Brain microvascular endothelial cell (primary cell): ENCODE measurements at places on chromosomes 3 and 15.
A peak's percentile ranks its signal among the peaks of the same experiment; 100 is the strongest.

DNA sequence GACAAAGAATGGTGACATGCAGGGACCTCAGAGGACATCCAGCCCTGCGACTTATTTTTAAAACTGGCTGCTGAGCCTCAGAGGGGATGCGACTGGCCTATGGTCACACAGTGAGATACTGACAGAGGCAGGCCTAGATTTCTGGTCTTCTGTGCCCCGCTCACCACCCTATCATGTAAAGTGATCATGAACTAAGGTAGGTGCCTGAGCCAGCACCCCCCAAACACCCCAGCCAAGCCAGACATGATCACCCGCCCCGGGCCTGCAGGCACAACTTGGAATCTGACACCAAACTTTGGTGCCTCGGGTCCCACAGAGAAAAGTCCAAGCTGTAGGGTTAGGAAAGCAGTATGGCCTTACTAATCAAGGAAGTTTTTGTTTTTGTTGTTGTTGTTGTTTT lies 33.9 kb upstream of the HHATL start:
- no peak for DNase-seq

- DNase-seq, result no peak
Observed at GRCh38 chr15:101056366-101057334, 137.5 kb downstream of the LRRK1 start.

- DNase-seq, result peak; percentile 98
Observed at GRCh38 chr3:153161714-153162512, at the start of gene RAP2B. TSS of gene RAP2B (plus strand) at chr3:153162226. CDS start at chr3:153162694, 468 bp downstream.

DNA sequence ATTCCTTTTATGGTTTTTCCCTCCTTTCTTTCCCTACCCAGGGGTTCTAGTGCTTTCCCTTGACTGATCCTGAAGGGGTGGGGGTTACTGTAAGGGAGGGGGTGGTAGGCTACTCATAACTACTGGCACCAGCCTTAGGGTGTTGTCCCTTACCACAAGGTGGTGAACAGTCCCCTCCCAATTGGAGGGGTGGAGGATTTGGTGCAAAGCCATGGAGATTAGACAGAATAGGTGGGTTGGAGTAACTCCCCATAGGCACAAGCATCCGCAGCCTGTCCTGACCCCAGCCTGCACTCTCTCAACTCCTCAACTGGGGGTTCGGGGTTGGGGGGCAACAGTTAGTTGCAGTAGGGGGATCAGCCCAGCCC lies 2.6 kb upstream of the HYAL2 start:
- no peak for DNase-seq

DNA sequence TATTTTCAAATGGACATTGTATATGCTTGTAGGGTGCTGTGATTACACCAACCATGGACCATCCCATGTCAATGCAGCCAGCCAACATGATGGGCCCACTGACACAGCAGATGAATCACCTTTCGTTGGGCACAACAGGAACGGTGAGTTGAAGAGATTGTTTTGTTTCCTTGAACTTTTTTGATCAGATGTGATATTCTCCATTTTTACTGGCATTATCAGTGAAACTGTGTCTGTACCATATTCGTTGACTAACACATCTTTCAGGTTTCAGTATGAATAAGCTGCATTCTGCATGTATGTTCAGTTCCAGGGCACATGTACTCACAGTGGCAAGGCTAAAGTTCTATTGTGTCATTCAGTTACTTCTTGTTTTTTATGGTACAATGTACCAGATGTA lies 655.2 kb downstream of the RBMS3 start:
- no peak for DNase-seq

DNA sequence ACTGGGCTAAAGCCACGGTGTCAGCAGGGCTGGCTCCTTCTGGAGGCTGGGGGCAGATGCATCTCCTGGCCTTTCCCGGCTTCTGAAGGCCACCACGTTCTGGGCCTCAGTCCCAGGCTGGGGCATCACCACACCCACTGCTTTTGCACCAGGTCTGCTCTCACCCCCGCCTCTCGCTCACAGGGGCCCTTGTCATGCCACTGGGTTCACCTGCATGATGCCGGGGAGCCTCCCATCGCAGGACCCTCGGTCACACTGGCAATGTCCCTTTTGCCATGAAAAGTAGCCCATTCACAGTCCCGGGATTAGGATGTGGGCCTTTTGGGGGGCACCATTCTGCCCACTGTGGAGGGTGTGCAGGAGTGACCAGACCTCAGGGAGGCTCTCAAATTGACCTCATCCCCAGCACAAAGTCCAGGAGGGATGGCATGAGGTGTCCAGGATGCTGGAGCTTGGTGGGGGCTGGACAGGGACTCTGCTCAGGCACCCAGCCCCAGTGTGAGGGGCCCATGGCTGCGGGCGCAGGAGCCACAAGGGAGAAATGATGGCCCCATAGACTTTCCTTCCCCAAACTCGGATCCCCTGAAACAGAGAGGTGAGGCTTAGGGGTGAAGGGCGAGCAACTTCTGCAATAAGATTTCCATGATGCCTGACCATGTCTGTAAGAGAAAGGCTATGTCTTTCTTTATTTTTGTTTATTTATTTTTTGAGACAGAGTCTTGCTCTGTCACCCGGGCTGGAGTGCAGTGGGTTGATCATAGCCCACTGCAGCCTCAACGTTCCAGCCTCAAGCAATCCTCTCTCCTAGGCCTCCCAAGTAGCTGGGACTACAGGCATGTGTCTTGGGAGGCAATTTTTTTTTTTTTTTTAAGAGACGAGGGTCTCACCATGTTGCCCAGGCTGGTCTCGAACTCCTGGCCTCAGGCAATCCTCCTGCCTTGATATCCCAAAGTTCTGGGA lies 189.1 kb downstream of the GOLGA6L6 start:
- no peak for DNase-seq

GRCh38 chr3:144663456-144664436 lies 692.1 kb downstream of the DIPK2A start:
- DNase-seq, result no peak

DNA sequence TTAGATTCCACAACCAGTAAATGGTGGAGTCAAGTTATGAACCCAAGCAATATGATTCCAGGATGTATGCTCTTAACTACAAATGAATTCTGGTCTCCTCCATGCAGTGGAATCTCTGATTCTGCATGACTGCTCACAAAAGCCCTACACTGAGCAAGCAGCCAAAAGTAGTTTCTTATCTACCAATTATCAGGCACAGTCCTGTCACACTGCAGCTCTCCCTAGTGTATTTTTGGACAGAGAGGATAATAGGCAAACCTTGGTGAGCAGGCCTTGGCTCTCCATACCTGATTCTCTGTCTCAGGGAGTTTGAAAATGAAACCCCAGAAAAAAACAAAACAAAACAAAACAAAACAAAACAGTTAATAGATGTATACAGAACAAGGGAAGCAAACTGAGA lies 3.5 kb upstream of the SSR3 start:
- no peak for DNase-seq

DNA sequence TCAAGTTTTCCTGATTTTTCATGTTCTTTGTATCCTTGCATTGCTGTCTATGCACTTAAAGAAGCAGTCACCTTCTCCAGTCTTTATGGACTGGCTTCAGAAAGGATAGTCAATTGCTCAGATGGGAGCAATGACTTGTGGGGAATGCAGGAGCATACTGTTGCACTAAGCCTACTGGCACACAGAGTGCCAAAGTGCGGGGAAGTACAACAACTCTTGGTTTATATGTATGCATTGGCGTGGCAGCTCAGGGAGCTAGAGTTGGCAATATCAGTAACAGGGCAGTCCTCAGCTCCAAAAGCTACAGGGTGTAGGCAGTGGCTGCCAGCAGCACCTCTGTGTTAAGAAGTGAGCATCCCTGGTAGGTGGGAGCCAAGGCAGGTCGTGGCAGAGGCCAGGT lies 141.1 kb downstream of the SCAPER start:
- DNase-seq, result no peak

DNA sequence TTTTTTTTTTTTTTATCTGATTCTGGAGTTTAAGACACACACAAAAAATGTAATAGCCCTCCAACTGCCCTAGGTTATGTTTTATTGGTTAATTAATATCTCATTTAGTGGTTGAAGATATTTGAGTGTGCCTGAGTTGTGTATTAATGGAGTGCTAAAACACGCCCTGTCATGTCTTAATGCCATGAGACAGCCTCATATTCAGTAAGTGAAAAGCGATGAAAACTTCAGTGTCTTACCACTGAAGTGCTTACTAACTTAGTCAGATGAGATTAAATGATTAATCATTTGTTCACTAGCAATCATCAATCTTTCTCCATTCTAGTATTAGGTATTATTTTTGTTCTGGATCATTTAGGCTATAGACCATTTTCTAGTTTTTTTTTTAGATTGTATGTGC lies 544.7 kb upstream of the ROBO2 start:
- no peak for DNase-seq

DNA sequence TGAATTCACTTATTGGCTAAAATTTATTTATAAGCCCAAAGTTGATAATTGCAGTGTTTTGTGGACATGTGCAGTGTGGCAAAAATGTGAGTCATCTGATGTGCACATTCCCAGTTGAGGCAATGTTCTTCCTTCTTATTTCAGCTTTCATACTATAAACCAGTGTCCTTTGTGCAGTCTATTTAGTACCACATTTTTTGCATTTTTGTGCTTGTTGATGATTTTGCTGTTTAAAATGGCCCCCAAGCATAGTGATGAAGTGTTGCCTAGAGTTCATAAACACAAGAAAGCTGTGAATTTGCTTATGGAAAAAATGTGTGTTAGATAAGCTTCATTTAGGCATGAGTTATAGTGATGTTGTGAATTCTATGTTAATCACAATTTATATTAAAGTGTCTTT lies 19.4 kb upstream of the IL20RB start:
- peak; percentile 39 for DNase-seq

DNA sequence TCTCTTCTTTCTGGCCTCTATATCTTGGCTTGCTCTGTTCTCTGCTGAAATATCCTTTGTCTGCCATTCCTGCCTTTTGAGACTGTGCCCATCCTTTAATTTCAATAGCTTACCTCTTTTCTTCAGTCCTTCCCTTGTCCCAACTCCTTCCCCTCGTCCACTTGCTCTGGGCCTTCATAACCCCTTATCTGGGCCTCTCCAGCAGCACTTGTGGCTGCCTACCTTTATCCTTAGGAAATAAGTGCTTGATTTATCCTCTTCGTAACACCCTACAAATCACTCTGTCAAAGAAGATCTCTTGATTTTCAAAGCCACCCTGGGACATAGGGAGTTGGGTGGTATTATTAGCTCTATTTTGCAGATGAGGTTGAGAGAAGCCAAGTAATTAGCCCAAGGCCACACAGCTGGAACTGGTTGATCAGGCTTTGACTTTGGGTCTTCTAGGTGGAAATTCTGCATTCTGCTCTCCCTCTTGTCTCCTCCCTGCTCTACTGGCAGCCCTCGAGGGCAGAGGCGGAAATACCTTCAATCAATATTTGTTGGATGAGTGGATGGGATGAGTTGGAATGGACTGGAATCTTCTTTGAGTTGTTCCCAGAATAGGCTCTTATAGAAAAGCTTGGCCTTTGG lies 84.0 kb upstream of the TLE3 start:
- DNase-seq, result no peak

GRCh38 chr3:79767194-79767904 lies 449 bp downstream of the ROBO1 start:
- peak; percentile 57 for DNase-seq

DNA sequence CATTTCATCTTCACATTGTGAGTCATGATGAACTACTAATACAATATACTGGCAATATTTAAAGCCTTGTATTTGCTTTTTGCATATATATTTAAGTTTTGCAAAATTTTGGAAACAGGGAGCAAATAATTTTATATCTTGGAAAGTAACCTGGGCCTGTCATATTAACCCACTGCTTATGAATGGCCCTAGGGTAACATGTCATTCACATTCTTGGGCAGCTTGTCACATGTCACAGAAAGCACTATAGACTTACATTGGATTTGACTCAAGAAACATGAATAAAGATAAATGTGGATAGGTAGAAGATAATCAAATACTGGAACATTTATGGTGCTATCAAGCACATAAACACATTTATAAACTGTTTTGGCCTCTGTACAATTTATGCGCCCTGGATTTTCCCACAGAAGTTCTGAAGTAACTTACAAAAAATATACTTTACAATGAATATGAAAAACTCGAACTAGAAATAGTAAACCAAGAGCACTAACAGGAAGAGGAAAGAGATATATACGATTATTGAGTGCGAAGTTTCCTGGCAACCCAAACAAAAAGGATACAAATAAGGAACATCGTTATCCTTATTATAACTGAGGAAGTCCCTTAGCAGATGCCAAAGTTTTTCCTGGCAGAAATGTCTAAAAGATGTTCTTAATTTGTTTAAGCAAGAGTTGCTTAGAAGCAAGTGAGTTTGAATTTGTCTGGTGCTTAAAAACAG lies 257.2 kb downstream of the RBMS3 start:
- DNase-seq, result no peak

DNA sequence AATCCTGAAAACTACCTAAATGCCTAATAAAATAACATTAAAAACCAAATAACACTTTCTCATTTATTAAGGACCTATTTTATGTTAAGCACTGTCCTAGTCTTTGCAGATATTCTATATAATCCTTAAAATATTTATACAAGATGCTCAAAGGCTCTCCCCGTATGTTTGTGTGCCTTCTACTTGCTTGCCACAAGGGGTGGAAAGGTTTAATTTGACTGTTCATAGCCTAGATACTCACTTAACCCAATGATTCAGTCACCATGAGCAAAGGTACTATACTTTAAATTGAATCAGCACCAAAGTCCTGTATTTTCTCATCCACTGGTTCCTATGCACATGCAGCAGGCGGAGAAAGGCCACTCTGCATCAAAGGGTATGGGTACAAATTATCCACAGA lies 32.0 kb downstream of the LSAMP start:
- DNase-seq, result no peak

DNA sequence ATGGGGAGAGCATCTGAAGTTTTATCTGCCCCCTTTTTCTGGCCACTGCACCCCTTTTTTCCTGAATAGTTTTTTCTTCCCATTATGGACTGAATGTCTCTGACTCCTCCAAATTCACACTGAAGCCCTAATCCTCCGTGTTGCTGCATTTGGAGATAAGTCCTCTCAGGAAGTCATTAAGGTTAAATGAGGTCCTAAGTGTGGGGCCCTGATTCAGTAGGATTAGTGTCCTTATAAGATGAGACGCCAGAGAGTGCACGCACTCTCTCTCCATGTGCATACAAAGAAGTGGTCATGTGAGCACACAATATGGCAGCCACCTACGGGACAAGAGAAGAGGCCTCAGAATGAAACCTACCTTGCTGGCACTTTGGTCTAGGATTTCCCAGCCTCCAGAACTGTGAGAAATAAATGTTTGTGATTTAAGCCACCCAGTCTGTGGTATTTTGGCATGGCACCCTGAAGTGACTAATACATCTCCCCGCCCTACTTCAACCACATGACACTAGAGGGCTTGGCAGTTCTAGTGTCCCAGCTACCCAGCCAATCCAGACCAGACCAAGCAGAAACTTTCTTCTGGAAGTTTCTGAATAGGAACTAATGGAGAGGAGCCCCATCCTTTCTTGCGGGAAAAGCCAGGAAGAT lies 191.3 kb downstream of the PDE8A start:
- DNase-seq, result no peak
